ENCODE measurements at places on chromosomes 3 and 15.

GRCh38 chr3:171715155-171715554 is 95.1 kb downstream of the PLD1 start:
- no peak for DNase-seq

DNA sequence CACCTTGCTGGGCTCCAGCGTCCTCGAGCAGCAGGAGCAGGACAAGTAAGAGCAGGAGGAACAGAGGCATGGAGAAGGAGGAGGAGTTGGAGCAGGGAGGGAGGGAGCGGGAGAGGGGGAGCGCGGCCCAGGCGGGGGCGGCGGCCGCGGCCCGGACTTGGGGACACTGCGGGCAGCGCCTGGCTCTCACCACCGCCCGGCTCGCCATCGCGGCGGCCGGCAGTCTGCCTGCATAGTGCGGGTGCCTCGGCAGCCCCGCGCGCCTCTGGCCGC is 440 bp downstream of the DCBLD2 start:
- peak; percentile 63 for DNase-seq

GRCh38 chr3:130340766-130341165 is 4.7 kb upstream of the COL6A5 start:
- DNase-seq = peak; percentile 67

DNA sequence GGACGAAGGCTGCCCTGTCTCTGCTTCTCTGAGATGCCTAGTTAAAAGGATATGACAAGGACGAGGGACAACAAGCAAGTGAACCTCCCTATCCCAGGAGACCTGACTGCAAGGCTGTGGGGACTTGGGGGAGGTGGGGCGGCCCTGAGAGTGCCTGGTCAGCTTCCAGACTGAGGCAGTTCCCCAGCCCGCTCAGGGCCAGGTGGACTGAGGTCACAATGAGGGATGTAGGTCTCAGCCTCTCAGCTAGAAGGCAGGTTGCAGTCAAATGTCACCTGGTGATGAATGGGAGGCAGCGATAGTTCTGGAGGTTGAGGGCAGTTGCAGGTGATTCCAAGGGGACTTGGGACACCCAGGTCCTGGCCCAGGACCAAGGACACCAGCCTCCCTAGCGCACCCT is 30.6 kb downstream of the TKT start:
- DNase-seq = no peak

DNA sequence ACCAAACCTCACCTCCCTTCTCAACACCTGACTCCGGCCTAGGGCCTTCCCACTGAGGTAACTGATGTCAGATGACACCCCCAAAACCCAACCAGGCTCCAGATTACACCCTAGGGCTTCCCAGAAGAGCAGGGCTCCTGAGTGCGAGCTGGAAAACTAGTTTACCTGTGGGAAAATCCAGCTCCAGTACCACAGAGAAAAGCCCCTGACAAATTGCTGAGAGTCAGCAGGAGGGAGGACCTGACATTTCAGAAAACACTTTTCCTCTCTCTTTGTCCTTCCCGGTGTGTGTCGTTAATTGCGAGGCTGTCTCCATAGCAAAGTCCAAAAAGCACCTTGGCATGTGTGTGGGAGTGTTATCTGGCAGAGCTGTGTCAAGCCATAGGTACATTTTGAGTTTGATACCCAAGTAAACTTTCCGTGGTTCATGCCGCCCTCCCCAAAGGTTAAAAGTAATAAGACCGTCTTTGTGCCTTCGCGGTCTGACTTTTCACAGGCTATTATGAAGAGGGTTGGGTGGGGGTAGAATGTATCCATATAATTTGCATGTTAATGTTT is 79.8 kb upstream of the FNDC3B start:
- DNase-seq = no peak

DNA sequence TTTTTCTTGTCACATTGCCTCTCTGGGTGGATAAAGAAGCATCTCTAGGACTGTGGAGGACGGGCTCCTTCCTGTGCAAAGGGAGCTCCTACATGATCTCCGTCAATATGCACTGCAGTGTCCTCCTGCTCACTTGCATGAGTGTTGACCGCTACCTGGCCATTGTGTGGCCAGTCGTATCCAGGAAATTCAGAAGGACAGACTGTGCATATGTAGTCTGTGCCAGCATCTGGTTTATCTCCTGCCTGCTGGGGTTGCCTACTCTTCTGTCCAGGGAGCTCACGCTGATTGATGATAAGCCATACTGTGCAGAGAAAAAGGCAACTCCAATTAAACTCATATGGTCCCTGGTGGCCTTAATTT is 478 bp downstream of the GPR15 start:
- DNase-seq = no peak

GRCh38 chr15:69546182-69546581 is 93.6 kb downstream of the RPLP1 start:
- no peak for DNase-seq

- DNase-seq = no peak
Measured at GRCh38 chr3:13233487-13234485, 160.6 kb upstream of the IQSEC1 start.

- peak; percentile 74 for DNase-seq
Measured at GRCh38 chr3:146491303-146491702, 21.9 kb upstream of the PLSCR2 start.

Measured in fibroblast of gingiva (primary cell).